Tibial nerve (tissue), 4 donors: ENCODE measurements at places on chromosomes 1 and 21. TPM values are rescaled to one million over a fixed set of nuclear protein-coding genes. Genes with fewer than 3 reads are reported as not detected.

- DNase-seq = no peak
These were observed 10.4 kb downstream of the QSOX1 start for GRCh38 chr1:180165096-180165495.

DNA sequence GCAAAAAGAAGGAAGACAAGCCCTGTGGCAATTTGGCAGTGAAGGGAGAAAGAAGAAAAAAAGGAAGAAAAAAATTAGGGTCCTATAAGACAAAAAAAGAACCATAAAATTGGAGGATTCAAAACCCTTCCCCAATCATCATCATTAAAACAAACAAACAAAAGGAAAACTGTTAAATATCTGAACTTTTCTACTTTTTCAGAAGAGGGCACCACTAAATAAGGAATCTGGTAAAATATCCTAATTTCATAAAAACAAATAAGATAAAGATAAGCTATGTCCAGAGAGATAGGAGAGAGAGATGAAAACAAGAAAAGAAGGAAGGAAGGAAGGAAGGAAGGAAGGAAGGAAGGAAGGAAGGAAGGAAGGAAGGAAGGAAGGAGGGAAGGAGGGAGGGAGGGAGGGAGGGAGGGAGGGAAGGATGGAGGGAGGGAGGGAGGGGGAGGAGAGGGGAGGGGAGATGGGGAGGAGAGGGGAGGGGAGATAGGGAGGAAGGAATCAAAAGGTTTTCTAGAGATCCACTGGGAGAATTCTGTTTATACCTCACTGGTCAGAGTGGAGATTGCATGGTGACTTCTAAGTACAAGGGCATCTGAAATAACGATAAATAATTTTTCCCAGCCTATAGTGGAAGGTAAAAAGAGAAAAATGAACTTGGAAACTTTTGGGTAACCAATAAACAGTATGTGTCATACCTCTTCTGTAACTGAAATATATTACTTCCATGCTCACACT lies 10.4 kb upstream of the FMO2 start:
- no peak for DNase-seq

- no peak for DNase-seq
These were observed 33.4 kb downstream of the CD247 start for GRCh38 chr1:167484726-167485502.

DNA sequence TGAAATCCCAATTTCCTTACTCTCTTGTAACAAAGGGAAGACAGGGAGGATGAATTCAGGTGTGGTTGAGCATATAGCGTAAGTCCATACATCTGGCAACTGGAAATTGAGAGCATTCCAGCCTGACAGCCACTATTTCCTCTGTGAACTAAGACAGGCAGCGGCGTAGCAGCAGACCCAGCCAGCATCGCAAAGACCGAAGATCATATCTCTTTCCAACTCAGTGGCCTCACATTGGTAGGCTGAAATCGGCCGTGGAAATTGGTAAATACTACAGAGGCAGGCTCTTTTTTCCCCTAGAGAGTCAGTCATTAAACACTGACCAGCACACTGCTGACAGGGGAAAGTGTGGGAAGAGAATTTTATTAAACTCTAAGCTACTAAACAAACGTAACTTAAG lies 43.4 kb downstream of the TARBP1 start:
- no peak for DNase-seq

DNA sequence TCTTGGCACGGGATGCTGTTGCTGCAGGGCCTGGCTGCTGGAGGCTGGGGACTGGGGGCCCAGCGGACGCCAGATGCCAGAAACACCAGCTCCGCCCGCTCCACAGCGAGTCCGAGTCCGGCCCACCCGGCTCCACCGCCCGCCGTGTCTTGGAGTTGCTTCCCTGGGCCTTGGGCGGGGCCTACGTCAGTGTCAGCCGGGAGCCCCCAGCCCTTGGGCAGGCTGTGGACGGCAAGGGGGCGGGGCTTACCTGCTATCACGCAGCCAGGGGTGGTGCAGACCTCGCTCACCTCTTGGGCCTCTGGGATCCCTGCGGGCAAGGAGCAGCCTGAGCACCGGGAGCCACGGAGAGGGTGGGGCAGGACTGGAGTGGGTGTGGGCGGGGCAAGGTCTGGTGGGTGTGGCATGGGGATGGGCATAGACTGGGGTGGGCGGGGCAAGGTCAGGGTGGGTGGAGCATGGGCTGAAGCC lies 21.8 kb downstream of the MMEL1 start:
- no peak for DNase-seq

GRCh38 chr1:208100906-208101305 lies 143.3 kb downstream of the PLXNA2 start:
- DNase-seq = no peak

GRCh38 chr1:163036671-163037070 lies 32.5 kb upstream of the RGS4 start:
- DNase-seq = no peak

DNA sequence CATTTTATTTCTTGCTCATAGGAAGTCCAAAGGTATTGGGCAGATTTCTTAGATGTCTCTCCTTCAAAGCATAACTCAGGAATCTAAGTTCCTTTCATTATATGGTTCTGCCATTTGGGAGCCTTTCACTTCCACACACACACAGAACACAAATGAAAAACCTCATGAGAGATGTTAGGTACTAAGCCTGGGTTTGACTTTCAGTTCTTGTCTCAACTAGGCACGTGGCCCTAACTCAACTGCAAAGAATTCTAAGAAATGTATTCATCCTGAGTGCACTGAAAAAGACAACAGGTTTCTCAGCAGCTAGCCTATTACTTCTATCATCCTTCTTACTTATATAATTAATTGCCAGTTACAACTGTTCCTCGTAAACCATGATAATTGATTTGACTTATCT lies 190.0 kb upstream of the SAMSN1 start:
- DNase-seq = no peak

DNA sequence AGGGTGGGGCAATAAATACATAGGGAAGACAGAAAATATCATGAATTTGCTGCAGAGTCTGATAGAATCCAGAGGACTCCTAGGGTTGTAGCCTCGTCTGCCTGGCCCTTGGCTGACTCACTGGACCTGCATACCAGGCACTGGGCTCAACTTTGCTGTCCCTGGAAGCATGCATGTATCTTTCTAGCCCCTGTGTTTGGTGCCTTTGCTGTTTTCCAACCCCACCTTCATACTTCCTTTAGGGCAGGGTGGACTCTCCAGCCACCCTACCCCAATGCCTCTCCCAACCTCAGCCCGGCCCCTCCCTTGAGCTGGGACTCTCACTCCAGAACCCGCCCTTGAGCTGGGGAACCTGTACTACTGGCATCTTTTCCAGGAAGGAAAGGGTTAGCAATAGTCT lies 1.2 kb downstream of the RAB25 start:
- no peak for DNase-seq

DNA sequence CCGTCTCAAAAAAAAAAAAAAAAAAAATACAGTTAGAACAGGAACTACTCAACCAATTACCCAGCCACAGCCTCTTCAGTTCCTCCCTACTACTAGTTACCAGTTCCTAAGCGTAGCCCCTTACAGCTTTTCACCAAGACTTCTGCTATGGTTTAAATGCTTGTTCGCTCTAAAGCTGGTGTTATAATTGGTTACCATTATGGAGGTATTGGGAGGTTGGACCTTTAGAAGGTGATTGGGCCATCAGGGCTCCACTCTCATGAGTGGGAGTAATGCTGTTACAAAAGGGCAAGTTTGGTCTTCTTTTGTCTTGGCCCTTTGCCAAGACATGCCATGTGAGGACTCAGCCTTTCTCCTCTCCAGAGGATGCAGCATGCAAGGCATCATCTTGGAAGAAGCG lies 3.0 kb upstream of the SMPDL3B start:
- no peak for DNase-seq

GRCh38 chr1:23615423-23615822 lies 56.1 kb upstream of the ID3 start:
- no peak for DNase-seq

- DNase-seq = no peak
These were observed 353.3 kb downstream of the PBX1 start for GRCh38 chr1:164912290-164912689.

DNA sequence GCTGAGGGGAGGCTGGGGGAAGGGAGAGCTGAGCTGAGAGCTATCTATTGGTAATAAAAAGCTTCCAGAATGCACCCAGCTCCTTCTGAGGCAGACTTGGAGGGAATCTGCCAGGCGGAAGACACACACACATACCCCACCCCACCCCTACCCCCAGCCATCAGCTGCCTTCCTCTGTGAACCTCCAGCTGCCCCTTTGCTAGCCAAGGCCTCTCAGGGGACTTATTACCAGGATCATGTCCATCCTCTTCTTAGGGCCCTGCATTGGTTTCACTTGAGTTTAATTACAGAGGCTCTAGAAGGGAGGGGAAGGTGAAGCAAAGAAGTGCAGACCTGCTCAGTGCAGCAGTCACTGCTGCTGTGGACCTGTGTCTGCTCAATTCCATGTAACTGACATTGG lies 156.4 kb downstream of the OMA1 start:
- no peak for DNase-seq

DNA sequence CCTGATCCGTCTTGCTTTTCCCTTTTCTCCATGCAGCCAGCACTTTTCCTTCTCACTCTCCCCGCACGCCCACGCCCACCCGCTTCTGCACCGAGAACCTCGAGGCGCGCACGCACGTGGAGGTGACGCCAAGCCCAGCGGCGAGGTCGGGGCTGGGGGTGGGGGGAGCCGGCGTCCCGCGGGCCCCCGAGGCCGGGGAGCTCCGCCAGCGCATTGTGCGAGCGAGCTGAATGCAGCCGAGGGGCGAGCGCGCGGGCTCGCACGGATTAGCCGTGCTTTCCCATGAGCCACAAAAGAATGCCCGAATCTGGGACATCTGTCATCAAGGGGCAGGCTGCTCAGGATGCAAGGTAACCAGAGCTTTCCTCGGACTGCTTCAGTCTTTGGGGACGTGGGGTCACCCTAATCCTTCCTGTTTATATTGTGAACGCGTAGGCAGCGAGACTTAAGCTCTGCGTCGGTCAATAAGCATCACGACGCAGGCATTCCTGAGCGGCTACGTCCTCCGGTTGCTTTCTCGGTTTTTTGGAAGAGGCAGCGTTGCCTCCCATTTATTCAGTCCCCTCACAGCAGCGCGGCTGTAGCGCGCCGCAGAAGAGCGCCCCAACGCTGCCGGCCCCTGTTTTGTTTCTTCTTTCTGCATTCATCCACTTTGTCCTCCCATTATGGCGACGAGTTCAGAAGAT lies 67.3 kb upstream of the AKT3 start:
- no peak for DNase-seq

DNA sequence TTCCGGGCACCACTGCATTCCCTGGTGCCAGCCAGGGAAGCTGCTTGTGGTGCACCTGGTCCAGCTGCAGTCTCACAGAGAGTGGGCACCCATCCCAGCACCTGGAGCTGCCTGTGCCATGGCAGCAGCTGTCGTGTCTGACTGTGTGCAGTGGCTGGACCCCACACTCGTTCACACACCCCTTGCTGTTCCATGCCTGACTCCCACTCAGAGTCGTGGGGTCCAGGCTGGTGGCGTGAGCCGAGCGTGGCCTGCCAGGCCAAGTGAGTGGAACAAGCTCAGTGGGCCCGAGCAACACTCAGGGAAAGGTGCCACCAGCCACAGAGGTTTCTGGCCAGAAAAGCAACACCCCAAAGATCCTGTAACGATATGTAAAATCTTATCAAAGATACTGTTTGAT lies 97.2 kb upstream of the KCNK1 start:
- no peak for DNase-seq

- no peak for DNase-seq
These were observed 33.3 kb downstream of the PCNT start for GRCh38 chr21:46357335-46357604.

DNA sequence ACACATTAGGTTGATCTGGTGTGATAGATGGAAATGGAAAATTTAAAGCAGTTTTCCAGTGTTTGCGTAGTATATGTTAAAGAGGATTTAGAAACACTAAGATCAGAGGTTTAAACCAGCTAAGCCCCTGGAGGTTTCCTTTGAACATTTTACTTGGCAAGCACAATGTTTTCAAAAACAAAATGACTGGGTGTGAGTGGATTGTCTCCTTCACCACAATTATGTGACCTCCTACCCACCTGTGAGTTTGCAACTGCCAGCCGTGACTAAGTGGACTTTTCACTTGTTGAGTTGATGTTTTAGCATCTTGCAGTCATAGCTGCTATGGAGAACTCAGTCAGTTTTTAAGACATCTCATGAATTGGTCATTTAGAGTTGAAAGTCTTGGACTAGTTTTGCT lies 4.7 kb downstream of the CCDC190 start:
- DNase-seq = no peak

GRCh38 chr1:111045033-111045722 lies 81.5 kb upstream of the LRIF1 start:
- no peak for DNase-seq

- DNase-seq = no peak
These were observed 62.0 kb upstream of the USP25 start for GRCh38 chr21:15667819-15668218.

DNA sequence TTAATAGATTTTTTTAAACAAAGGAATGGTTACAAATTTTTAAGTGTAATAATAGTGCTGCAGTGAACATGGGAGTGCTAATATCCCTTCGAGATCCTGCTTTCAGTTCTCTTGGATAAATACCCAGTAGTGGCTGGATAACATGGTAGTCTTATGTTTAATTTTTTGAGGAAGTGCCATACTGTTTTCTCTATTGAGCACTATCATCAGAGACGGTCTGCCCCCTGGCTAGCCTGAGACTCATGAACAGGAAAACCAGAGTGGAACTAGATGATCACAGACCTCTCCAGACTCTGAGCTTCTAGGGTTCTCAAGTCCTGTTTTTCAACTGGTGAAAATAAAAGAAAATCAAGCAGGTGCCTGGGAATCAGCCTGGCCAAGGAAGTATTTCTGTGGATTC lies 97.3 kb upstream of the MARK1 start:
- no peak for DNase-seq

GRCh38 chr1:220370041-220370700 lies 97.9 kb upstream of the RAB3GAP2 start:
- DNase-seq = no peak

DNA sequence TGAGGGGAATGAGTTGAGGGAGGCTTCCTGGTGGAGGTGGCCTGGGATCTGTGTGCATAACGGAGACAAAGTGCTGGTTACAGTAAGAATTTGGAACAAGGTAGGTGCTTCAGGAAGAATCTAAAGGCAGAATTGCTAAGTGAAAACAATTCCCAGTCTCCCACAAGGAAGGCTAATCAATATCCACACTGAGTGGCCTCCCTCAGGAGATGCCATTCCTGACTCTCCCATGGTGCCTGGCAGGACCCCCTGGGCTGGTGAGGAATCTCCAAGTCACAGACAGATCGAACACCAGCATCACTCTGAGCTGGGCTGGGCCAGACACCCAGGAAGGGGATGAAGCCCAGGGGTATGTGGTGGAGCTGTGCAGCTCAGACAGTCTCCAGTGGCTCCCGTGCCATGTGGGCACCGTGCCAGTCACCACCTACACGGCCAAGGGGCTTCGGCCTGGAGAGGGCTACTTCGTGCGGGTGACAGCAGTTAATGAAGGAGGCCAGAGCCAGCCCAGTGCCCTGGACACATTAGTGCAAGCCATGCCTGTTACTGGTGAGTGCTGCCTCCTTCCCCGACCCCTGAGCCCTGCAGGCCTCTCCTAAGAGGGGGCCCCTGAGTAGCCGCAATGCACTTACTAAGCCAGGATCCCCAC lies 30.7 kb downstream of the IGFN1 start:
- DNase-seq = peak; percentile 4

The CSF3R gene
- 12.5 TPM for total RNA-seq

The TSHB gene
- not detected for total RNA-seq

The TLCD4 gene
- total RNA-seq = 5.7 TPM

The DDX59 gene
- 19.0 TPM for total RNA-seq

The HMGB4 gene
- not detected for total RNA-seq

The TSPAN2 gene
- 5.2 TPM for total RNA-seq
